ENCODE measurements at places on chromosomes 5 and 9.

- peak; percentile 59 for DNase-seq
These were observed 9.1 kb upstream of the URM1 start for GRCh38 chr9:128361986-128362646.

DNA sequence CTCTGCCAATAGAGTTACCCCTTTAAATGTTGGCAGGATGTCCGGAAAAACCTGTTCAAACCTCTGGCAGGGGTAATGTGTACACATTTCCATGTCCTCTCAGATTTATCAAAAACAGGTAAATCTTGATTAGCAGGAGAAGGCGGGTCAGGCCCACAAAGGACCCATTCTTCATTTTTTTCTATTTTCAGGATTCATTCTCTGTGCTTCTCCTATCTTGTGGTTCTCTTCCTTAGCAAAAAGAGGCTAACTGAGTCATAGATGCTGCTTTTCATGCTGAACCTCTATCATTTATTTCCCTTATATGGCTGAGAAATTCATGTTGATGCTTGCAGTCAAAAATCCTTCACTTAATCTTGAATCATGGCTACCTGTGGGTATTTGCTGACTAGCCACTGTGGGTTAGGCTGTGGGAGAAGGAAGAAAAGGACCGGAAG lies 112.7 kb upstream of the IQGAP2 start:
- DNase-seq, result no peak

GRCh38 chr5:93117751-93118531 lies 463.1 kb downstream of the NR2F1-AS1 start:
- DNase-seq, result no peak

DNA sequence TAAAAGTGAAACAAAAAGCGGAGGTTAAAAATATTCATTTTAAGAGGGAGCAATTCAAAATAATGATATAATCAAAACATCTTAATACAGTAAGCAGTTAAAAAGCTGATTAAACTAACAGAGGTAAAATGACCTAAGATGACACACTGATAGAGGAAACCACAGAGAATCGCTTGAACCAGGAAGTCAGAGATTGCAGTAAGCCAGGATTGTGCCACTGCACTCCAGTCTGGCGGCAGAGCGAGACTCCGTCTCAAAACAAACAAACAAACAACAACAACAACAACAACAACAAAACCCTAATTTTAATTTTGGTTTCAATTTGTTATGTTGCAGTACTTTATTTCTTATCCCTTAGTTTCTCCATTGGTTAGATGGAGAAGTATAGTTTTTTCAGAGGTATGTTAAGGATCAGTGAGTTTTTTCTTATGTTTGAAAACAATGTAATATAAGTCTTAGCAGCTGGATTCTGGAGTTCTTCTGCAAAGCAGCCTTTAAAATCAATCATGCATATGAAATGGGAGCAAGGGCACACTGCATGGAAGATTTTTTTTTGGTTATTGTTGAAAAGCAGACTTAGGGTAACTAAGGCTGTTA lies 58.5 kb downstream of the MLANA start:
- no peak for DNase-seq

DNA sequence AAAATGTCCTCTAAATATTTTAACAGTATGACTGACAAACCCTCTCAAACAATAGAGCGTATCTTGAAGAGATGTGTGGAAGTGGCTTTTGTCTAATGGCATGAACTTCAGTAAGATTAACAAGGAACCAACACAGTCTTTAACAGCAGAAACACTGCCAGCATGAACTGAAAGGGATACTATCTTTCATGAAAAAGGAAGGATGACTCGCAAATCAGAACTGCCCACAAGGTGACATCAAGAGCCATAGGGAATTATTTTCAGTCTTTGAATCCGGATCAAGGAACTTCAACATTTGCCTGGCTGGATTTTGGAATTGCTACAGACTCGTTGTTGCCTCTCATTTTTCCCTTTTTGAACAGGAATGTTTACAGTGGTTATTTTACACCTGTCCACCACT lies 5.1 kb upstream of the HEXB start:
- DNase-seq, result no peak

DNA sequence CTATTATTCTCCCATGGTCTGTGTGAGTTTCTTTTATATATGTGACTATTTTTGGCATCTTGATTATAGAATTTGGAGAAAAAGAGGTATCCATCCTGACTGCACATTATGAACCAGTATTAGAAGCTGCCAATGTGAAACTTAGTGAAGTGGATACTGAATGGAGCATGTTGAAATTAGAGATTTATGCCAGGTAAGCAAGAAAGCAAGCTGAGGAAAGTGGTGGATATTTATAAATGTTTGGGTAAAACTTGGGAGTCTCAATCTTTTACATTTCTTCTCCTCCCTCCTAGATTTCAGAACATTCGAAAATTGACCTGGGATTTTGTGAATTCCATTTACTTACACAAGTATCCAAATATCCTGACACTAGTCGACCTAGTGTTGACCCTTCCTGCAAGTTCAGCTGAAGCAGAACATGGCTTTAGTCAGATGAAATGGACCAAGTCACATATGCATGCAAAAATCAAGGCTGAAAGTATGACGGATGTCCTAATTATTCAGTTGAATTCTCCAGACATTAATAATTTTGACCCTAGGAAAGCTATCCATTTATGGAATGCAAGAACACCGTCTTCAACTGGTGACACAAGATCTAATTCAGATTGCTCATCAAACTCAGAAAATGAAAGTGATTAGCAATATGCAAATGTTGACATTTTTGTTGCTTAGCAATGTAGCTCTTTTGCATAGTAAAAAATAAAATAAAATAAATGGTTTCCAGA lies 66.8 kb upstream of the IL7R start:
- DNase-seq, result peak; percentile 66

GRCh38 chr9:98450496-98450895 lies 195.0 kb upstream of the TBC1D2 start:
- DNase-seq, result no peak

DNA sequence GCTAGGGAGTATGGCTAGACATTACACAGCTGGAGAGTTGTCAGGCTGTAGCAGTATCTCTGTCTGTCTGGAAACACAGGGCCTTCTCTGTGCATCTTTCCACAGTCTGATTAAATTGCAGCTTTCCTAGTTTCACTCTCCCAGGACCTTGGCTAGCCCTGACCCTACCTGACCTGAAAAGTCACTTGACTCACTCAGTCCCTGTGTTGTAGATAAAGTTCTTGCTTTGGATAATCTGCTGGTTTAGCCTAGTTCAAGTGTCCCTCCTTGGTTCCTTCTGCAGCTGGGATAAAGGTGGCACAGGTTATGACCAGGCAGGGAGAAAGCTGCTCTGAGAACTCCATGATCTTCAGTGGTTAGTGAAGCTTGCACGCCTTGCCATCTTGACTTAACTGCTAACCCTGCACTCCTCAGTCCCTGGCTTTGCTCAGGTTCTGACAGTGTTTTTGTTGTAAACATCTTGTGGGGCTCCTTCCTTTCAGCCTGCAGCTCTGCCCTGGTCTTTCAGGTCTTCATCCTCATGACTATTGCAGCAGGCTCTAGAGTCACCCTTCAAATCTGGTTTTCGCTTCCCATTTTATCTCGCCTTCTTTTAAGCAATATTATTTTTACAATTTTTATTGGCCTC lies 101.0 kb downstream of the PIP5K1B start:
- DNase-seq, result no peak
